ENCODE measurements at places on chromosomes 16 and 17. TPM values are rescaled to one million over a fixed set of nuclear protein-coding genes. Genes with fewer than 3 reads are reported as not detected.

The DNAAF8 gene
- 0.43 TPM for polyA plus RNA-seq

The GNG13 gene
- not detected for polyA plus RNA-seq

The MYH2 gene
- polyA plus RNA-seq: not detected

The SULT1A2 gene
- 0.30 TPM for polyA plus RNA-seq

The HOXB5 gene
- polyA plus RNA-seq: 2.2 TPM

The C16orf92 gene
- polyA plus RNA-seq: not detected

The ABCA9 gene
- 21.1 TPM for polyA plus RNA-seq

The ABCC11 gene
- polyA plus RNA-seq: not detected

The CDH1 gene
- 69.4 TPM for polyA plus RNA-seq

The CLEC18B gene
- polyA plus RNA-seq: 0.15 TPM

The LGALS9C gene
- polyA plus RNA-seq: 0.90 TPM

The MC1R gene
- polyA plus RNA-seq: 2.3 TPM

The CCDC144A gene
- polyA plus RNA-seq: 0.67 TPM

The KREMEN2 gene
- polyA plus RNA-seq: 0.07 TPM

The ECI1 gene
- 126 TPM for polyA plus RNA-seq

The IL21R gene
- 0.12 TPM for polyA plus RNA-seq

The KRT36 gene
- not detected for polyA plus RNA-seq

The SHISA6 gene
- 1.4 TPM for polyA plus RNA-seq

The ZFHX3 gene
- 2.0 TPM for polyA plus RNA-seq

The HAS3 gene
- polyA plus RNA-seq: 0.67 TPM

The KRTAP9-2 gene
- polyA plus RNA-seq: not detected
